ENCODE measurements at places on chromosomes 1 and 21.
A peak's percentile ranks its signal among the peaks of the same experiment; 100 is the strongest.

DNA sequence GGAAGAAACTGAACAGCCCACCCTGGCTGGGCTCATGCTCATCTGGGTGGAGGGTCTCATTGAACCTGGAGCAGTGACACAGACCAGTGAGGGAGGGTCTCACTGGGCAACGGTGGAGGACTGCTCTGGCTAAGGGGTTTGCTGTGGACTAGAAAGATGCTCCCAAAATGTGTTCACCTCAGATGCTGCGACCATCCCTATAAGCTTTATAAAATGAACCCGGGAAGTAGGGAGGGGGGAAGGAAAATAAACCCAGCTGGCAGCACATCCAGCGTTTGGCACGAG is 34.5 kb upstream of the LBR start:
- DNase-seq, result no peak

DNA sequence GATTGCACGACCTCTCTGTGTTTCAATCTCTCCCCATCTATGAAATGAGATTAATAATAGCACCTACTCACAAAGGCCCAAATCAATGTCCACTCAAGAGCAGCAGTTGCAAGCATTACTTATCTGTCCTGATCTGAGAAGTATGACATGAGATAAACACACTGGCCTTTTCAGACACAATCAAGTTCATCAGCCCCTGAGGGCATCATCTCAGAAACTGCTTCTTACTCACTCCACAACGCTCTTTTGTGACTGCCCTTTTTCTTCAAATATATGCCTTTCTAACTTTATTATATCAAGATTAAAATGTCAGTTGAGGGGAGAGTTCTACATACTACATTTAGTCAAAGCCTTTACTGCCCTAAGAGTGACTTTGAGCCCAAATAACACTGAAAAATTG is 371.9 kb upstream of the SPAG17 start:
- no peak for DNase-seq

GRCh38 chr1:100700586-100700985 is 19.0 kb upstream of the VCAM1 start:
- DNase-seq, result peak; percentile 38

- DNase-seq, result no peak
These were observed 149.3 kb downstream of the PCBP3 start for GRCh38 chr21:45792682-45793383.

GRCh38 chr21:45352621-45353139 is 52.3 kb upstream of the COL18A1 start:
- DNase-seq, result no peak
